IMR-90 (cell line): ENCODE measurements at places on chromosomes 13 and 19. TPM values are rescaled to one million over a fixed set of nuclear protein-coding genes. Genes with fewer than 3 reads are reported as not detected.
A peak's percentile ranks its signal among the peaks of the same experiment; 100 is the strongest.

DNA sequence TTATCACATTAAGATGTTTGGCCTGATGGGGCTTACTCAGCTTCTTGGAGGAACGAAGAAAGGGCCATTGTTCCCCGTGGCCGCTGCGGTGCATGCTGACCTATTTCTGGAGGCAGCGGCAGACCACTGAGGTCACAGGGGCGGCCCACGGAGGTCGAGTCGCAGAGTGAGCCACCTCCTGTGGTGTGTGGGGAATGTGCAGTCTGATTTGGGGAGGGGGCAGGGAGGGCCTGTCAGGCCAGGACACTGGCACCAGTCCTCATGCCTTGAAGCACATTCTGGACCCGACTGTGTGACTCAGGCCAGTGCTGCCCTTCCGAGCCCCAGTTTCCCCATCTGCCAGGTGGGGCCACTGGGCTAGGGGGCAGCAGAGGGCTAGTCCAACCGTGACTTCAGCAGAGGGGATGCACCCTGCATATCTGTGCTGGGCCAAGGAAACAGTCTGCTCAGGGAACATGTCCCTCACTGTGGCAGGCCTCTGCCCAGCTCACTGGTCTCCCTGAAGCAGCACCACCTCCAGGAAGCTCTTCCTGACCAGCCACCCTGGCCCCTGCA is 6.3 kb downstream of the SLC7A10 start:
- DNase-seq, result peak; percentile 39

DNA sequence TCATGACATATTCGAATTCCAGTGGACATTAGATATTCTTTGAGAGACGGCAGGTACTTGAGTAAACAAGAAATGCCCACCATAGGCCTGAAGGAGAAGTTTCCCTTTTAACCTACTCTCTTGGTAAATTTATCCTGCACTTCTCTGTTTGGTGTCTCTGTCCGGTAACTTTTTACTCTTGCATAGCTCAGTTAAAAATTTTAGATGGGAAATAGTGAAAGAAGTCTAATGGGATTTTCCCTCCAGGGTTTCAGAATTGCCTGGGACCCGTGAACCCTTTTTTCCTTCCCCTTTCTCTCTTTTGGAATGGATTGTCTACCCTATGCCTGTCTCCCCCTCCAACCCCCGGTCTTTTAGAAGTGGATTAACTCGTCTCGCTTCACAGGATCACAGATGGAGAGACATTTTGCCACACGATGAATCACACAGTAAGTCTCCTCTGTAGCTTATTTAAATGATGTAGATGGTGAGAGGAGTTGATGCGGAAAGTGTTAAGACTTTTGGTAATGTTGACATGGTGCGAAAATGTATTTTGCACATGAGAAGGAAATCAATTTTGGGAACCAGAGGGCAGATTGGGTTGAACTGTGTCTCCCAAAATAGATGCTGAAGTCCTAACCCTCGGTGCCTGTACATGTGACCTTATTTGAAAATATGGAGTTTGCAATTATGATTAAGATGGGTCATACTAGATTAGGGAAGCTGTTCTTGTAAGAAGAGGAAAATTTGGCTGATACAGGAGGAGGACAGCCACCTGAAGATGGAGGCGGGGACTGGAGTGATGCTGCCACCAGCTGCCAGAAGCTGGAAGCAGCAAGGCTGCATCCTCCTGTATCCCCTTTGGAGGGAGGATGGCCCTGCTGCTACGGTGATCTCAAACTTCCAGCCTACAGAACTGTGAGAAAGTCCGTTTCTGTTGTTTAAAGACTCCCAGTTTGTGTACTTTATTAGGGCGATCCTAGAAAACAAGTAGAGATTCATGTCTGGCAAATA is 711 bp upstream of the MIPEP start:
- no peak for DNase-seq

GRCh38 chr13:71606818-71607217 is 260.2 kb downstream of the DACH1 start:
- no peak for DNase-seq

GRCh38 chr13:111474136-111475002 is 153.9 kb downstream of the TEX29 start:
- peak; percentile 35 for DNase-seq

DNA sequence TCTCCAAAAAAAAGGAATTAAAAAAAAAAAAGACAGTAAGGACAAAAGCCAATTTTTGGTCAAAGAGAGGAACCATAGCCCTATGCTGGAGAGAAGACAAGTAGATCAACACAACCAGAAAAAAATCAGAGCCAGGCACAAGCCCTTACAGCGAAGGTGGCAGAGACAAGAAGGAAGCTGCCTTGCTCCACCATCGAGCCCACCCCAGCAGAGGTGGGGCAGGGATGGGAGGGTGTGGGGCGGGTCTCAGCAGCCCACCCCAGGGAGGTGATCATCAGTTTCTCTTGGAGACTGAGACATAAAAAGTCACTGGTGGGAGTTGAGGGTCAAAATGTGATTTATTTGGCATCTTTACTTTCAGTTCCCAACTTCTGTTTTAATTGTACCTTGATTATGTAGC is 332.4 kb downstream of the FOXO1 start:
- DNase-seq, result no peak

GRCh38 chr13:87684850-87685742 is 13.9 kb downstream of the SLITRK5 start:
- no peak for DNase-seq

DNA sequence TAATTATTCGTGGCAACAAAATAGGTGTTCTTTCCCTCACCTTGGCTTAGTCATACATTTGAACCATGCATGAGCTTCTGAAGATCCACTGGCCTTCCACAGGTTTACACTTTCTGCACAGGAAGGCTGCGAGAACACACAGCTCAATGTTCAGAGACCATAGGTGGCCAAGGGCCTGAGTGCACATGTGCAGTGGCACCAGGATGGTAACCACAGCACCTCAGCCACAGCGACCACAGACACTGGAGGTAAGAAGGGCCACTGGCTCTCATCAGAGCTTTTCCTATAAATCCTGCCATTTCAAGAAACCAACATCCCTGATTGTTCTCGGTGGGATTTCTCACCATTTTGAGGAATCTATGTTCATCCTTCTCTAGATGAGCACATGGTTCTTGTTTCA is 1.6 kb downstream of the DCLK1 start:
- DNase-seq, result no peak

DNA sequence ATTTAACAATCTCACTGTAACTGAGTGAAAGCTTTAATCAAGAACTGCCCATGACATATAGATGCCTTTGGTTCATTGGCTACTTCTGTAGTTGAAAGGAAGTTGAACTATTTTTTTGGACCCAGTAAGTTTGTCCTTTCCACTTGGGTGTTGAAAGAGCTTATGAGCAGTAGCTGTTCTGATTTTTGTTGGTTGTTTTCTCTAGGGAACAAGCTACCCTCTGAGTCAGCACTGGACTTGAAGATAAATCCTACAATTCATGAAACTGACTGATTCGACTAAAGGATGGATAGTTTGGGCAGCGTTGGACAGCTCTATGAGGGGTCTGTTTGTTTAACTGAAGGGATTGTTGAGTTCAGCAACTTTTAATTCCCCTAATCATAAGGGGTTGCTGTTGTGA is 101.0 kb downstream of the PAN3 start:
- peak; percentile 4 for DNase-seq

- no peak for DNase-seq
These were observed 127.5 kb upstream of the OBI1 start for GRCh38 chr13:78786459-78786858.

DNA sequence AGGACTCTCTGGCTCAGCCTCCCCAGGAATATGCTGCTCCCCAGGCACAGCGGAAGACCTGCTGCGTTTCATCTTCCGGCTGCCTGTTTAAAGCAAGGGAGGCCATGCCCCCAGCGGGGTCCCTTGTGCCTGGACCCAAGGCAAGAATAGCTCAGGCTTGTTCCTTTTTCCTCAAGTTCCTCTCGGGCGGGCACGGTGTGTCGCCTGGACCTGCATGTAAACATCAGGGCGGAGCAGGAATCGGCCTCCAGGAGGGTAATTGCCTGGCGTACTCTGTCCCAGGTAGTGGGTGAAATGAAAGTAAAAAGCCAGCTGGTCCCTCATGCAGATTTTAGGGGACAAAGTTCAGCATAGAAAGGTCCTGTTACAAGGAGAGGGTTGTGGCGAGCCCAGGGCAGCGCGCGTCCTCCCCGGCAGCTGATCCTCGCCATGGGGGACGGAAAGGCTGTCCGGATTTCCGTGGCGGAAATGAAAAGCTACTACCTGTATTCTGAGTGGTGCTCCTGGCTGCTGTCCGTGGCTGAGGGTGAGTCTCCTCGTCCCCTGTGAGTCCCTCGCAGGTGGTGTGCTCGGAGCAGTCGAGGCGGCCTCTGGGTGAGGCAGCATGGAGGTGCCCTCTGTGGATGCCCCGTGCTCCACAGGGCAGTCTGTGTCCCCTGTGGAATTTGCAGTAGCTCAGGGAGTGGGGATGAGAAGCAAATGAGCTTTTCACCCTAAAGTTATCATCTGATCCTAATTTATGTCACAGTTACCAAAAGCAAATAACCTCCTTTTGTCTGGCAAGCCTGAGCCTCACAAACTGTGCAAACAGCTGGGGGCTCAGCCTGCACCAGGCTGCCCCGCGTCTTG is 16.2 kb downstream of the MCF2L start:
- no peak for DNase-seq

GRCh38 chr13:90084684-90085290 is 1262.7 kb upstream of the MIR17HG start:
- DNase-seq, result no peak

DNA sequence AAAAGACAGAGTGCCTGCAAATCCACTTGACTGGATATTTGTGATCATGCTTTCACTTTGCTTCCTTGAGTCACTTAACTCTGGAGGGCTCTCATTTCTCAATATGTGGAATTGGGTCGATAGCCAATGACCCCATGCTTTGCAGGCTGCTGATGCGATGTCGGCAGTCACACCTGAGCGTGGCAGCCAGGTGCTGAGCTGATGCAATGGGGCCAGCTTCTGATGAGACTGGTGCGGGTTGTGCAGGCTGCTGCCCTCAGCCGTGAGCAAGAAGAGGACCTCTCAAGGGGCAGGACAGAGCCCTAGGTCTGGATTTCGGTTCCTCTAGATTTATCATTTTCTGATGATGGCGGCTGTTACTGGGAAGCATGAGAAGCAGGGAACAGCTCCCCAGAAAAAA is 334.1 kb downstream of the TEX29 start:
- DNase-seq, result no peak

DNA sequence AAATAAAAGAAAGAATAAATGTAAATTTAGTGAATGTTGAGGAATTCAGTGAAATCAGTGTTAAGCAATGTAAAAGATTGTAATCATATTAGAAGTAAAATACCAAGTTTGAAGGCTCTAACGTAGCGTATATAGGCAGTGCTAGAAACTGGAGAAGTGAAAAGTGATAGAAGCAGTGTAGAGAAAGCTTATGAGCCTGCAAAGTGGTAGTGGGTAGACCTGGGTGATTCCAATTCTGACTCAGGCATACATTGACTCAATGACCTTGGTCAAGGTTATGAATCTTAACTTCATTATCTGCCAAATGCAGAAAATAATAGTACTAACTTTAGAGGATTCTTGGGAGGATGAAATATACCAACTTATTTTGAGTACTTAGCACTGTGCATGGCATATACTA is 4.1 kb downstream of the SLC10A2 start:
- no peak for DNase-seq

GRCh38 chr19:54532528-54532927 is 29.9 kb downstream of the LAIR2 start:
- no peak for DNase-seq

ZNF570 gene
- total RNA-seq, result 8.1 and 9.3 TPM in 2 replicates

KCNRG gene
- total RNA-seq, result 2.7 and 5.0 TPM in 2 replicates

PSG2 gene
- 0.18 and 0.28 TPM in 2 replicates for total RNA-seq

ZNF492 gene
- total RNA-seq, result 1.3 and 1.4 TPM in 2 replicates

SMAD9 gene
- total RNA-seq, result 4.8 and 5.8 TPM in 2 replicates

ZNF625 gene
- 14.4 and 16.7 TPM in 2 replicates for total RNA-seq

SLC7A9 gene
- not detected in 2 replicates for total RNA-seq

NLRP5 gene
- total RNA-seq, result not detected in 2 replicates

NFKBIB gene
- 6.4 and 7.5 TPM in 2 replicates for total RNA-seq

CRTC1 gene
- total RNA-seq, result 0.18 and 0.28 TPM in 2 replicates

FBN3 gene
- not detected in 2 replicates for total RNA-seq

CATSPERD gene
- not detected in 2 replicates for total RNA-seq

CEACAM8 gene
- not detected in 2 replicates for total RNA-seq
